ENCODE measurements at places on chromosomes 3 and 15.

GRCh38 chr3:157544501-157545130 is 41.4 kb upstream of the VEPH1 start:
- DNase-seq = no peak

DNA sequence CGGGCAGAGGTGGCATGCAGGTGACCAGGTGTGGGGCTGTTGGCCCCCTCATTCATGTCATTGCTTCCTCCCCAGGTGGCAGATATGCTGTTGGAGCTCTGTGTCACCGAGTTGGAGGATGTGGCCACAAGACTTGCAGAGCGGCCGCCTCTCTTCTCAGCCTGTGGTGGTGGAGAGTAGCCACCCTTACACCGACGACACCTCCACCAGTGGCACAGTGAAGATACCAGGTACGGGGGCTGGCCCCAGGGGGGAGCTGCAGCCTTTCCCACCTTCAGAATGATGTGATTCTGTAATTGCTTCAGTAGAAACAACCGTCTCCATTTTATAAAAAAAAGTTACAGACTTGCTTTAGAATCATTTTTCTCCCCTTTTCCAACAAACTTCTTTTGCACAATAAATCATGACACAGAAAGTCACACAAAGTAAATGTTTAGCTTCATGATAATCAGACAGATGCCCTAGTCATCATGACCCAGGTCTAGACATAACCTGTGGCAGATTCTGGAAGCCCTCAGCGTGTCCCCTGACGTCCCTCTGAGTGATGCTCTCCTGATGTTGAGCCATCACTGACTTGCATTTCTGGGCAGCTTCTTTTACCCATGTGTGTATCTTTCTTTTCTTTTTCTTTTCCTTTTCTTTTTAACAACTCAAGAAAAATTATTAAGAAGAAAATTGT is 76.0 kb upstream of the FAN1 start:
- DNase-seq = no peak

- DNase-seq = no peak
Measured at GRCh38 chr3:26703519-26703918, 80.9 kb downstream of the LRRC3B start.

- no peak for DNase-seq
Measured at GRCh38 chr15:99324082-99324620, 72.9 kb downstream of the LRRC28 start.

- DNase-seq = no peak
Measured at GRCh38 chr15:82571722-82572222, 31.5 kb upstream of the RPS17 start.

DNA sequence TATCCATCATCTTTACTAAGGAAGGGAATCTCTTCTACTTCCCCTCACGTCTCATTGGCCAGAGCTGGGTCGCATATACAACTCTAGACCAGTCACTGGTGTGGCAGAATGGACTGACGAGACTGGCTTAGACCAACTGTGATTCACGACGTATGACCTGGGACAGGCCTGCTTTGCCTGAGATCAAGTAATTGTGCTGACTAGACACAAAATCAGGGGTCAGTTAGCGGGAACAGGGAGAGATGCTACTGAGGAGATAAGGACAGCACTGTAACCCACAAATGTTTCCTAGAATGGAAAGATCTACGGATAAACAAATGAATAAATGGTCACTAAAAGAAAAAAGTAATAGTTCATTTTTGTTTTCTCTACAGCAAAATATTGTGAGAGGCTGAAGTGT is 308.3 kb downstream of the MAGI1 start:
- DNase-seq = no peak

GRCh38 chr15:52232327-52232726 is 41.1 kb upstream of the GNB5 start:
- peak; percentile 82 for DNase-seq

GRCh38 chr3:28746990-28747389 is 398.4 kb upstream of the AZI2 start:
- DNase-seq = no peak

DNA sequence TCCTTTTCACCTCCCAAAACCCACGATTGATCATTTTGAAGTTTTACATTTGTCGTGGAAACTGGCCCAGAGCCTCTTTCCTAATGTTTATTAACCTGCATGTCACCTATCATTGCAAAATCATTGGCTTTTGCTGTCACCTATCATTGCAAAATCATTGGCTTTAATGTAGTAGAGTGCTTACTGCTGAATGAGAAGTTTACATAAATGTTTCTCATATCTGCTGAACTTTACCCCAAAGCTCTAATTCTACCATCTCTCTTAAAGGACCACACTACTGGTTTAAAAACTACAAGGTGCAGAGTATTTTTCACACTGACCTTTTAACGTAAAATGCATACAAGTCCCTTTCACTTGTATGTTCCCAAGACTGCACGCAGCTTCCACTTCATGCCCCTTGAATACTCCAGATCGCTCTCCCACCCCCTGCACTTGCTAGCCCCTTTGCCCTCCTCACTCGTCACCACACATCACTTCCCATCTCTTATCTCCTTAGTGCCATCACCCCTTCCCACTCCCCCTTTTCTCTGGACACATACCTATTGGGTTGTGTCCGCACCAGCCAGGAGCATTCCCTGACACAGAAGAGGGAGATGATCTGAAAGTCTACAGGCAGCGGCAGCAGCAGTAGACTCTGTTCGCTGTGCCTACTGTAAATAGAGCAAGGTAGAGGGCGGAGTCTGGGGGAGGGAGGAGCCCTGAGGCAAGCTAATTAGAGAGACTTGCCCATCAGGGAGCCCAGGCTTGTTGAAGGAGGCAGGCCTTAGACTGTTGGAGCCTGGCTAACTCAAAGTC is 30.2 kb upstream of the ATOSA start:
- DNase-seq = peak; percentile 87

GRCh38 chr3:62500556-62501288 is 127.4 kb upstream of the FEZF2 start:
- no peak for DNase-seq

DNA sequence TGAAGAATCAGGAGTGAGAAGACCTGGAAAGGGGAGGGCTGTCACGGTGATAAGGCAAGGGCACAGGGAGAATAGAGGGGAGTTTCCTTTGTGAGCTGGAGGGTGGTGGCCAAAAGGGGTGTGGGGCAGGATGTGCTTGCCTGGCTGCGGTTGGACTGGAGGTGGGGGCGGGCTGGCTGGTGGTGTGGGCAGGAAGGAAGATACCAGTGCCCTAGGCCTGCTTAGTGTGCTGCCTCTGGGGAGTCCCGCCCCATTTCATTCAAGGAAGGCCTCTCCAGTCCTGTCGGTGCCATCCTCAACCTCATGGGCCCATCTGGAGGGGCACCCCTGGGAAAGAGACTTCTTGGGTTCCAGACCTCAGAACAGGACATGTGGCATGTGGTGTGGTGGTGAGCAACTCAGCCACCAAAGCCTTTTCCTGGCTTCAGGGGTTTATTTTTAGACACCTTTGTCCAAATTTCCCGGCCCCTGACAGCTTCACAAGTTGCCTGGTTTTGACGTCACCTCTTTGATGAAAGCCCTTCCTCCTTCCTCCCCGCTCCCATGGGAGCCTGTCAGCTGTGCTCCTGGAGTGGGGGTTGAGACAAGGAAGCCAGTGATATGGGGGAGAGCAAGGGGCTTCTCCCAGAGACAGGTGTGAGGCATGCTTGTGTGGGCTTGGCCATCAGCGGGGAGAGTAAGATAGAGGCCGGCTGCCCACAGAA is 15.6 kb downstream of the TEX264 start:
- DNase-seq = no peak

GRCh38 chr3:31210068-31210645 is 315.7 kb upstream of the GADL1 start:
- DNase-seq = no peak

DNA sequence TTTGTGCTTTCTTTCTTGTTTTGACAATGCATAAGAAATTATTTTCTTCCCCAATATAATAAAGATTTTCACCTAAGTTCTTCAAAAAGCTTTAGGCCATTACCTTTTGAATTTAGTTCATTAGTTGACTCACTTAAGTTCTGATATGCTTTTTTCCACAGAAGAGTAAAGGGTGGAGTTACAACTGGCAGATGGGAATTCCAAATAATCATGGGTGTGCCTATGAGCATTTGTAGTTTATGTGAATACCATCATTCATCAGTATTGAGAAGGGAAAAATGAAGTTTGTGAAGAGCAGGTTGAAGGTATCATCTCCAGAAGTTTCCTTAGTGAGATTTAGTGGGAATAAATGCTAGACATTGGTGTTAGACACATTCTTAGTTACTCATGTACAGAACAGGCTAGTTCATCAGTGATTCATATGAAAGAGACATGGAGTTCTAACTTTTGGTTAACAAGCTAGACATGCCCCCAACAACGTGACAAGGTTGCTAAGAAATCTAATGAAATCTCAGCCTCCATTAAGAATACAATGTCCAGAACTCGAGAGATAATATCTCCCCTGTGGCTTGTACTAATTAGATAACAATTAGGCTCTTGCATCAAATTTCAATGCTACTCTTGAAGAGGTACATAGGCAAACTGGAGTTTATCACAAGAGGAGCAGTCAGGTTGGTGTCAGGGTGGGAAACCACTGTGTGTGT is 16.9 kb upstream of the ALCAM start:
- no peak for DNase-seq

GRCh38 chr15:89419370-89419984 is 76.9 kb downstream of the RHCG start:
- DNase-seq = peak; percentile 50

DNA sequence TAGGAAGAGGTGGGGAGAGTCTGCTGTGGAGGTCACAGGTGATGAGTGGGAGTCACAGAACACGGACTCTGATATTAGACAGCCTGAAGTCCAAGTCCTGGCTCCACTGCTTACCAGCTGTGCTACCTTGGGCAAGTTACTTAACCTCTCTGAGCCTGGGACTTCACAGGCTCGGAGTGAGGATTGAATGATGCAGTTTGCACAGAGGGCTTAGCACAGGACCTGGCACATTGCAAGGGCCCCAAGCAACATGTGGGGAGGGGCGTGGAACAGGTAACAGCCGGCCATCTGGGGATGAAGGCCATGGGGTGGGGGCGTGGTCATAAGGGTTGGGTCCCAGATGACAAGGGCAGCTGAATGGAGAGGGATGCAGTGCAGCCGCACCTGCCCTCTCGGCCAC is 4.3 kb upstream of the ITIH3 start:
- DNase-seq = no peak

- peak; percentile 85 for DNase-seq
Measured at GRCh38 chr15:77659350-77660321, 26.9 kb upstream of the LINGO1 start.

DNA sequence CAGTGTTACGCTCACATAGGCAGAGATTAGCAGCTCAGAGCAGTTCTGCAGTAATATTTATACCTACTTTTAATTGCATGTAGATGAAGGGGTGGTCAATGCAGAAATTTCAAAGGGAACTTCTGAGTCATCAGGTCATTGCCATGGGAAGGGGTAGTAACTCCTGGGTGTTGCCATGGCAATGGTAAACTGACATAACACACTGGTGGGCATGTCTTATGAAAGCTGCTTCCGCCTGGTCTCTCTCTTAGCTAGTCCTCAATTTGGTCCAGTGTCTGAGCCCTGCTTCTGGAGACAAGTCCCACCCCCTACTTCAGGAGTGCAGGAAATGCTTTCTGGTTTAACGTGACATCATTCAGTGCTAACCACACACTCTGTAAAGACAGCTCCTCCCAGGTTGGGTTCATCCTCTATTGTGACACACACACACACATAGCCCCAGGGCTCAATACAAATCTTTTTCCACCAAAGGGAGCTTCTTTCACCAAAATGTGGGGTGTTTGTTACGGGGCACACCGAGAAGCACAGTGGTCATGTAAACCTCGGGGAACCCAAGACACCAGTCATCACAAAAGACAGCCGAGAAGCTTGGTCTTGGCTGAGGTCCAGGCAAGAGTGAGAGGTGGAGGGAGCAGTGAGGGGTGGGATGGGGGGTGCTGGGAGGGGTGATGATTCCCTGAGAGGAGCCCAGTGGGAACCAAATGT is 74.5 kb downstream of the TLE3 start:
- DNase-seq = peak; percentile 49

Data from NAMALWA (cell line).